ENCODE measurements at places on chromosomes 7 and 10.
A peak's percentile ranks its signal among the peaks of the same experiment; 100 is the strongest.

- no peak for DNase-seq
Observed at GRCh38 chr10:75598998-75599397, 167.6 kb downstream of the LRMDA start.

- DNase-seq: no peak
Observed at GRCh38 chr10:86190291-86190690, 176.3 kb downstream of the GRID1 start.

- DNase-seq: no peak
Observed at GRCh38 chr7:12815426-12815825, 128.0 kb downstream of the ARL4A start.

- DNase-seq: no peak
Observed at GRCh38 chr10:132845041-132845551, 59.1 kb upstream of the NKX6-2 start.

- no peak for DNase-seq
Observed at GRCh38 chr10:48657416-48657815, 27.3 kb upstream of the WDFY4 start.

DNA sequence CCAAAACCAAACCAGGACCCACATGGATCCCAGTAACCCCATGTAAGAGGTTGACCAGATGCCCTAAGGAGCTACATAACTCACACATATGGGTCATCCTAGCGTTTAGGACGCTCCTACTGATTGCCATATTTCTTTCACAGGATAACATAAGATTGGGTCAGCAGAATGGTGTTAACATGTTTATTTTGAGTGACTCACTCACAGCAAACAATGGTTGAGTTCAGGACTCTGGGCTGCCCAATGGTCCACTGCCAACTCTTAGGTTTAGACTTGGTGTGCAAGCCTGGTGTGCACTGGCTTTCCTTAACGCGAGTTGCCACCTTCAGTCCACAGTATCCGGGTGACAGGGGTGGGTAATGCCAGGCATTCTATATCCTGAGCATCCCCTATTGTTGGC lies 211.5 kb downstream of the GPAM start:
- no peak for DNase-seq

DNA sequence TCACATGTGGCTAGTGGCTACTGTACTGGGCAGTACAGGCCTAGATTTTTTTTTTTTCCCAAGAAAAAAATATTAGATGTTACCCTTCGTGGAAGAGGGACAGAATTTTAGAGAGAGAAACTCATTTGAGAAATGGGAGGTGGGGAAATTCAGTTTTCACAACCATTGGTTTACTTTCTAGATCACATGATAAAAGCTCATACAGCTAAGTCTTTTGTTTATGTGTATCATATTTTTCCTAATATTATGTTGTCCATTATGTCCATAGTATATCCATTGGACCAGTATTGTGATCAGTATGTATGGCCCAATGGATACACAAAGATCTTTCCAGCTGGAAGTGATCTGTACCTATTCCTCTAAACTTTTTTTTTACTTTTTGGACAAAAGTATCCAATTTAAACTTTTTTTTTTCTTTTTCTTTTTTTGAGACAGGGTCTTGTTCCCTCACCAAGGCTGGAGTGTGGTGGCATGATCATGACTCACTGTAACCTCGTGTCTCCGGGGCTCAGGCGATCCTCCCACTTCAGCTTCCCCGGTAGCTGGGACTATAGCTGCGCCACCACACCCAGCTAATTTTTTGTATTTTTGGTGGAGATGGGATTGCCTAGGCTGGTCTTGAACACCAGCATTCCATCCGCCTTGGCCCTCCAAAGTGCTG lies 4.1 kb downstream of the CALU start:
- no peak for DNase-seq

DNA sequence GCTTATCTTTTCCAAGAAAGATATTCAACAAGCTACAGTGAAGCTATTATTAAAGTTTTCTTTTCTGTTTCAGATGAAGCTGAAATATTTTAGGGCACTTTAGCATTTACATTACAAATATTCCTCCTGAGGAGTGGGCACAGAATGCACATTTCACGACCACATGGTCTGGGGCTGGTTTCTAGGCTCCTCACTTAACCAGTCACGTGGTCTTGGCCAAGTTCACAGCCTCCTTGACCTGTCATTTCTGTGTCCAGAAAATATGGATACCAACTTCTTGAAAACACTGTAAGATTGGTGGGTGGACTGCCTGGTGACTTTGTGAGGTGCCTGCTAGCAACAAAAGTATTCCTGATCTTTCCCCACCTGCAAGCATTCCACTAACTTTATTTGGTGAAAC lies 70.9 kb downstream of the FAM171A1 start:
- no peak for DNase-seq

GRCh38 chr10:129322933-129323820 lies 143.9 kb upstream of the MGMT start:
- no peak for DNase-seq

- DNase-seq: peak; percentile 78
Observed at GRCh38 chr10:86795353-86795752, 38.9 kb downstream of the BMPR1A start.

DNA sequence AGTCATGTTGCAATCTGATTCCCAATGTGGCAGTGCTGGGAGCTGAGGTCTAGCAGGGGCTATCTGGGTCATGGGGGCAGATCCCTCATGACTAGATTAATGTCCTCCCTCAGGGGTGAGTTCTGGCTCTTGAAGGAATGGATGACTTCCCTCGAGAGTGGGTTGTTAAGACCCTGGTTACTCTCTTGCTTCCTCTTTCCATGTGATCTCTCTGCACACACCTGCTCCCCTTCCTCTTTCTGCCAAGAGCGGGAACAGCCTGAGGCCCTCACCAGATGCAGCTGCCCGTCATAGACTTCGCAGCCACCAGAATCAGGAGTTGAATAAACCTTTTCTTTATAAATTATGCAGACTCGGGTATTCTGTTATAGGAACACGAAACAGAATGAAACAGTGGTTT lies 37.8 kb downstream of the SFMBT2 start:
- DNase-seq: no peak

GRCh38 chr10:74419491-74419951 lies 268.5 kb downstream of the ADK start:
- no peak for DNase-seq

DNA sequence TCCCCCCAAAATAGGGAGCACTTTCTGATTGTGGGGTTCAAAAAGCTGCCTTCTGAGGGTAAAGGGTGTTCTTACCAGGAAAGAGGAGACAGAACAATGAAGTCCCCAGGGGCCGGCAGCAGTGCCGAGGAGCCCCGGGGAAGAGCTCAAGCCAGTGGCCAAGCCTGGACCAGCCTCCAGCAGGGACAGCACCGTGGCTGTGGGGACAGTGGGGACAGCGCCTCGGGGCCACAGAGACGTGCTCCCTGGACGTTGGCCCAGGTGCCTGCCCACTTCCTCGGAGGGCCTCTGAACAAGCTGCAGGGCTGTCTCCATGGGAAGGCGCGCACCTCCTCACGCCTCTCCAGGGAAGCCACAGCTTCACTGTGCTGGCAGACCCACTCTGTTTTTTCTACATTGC lies 312.6 kb downstream of the PTPRN2 start:
- no peak for DNase-seq

DNA sequence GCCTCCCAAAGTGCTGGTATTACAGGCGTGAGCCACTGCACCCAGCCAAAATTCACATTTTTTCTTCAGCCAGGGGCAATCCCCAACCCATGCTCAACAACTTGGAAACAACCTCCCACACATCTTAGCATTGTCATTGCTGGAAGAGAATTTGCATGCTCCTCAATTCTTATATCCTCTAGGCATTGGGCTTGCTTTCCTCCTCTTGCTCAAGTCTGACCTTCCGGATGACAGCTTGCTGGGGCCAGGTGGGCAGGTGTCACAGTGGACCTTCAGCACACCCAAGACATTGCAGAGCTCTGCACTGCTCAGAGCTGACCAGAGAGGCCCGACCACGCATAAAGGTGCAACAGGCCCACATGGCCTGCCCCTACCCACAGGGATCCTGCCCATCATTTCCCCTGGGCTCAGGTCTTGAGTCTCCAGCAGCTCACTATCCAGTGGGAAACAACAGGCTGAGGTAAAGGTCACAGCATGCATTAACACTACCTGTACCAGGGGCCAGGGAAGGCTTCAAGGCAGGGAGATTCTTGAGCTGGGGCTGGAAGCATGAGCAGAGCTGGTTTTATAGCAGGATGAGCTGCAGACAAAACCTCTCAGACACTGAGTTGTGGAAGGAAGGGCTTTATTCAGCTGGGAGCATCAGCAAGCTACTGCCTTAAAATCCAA lies 6.8 kb upstream of the GPR15LG start:
- DNase-seq: no peak

GRCh38 chr10:33136781-33137180 lies 178.8 kb upstream of the ITGB1 start:
- no peak for DNase-seq

- DNase-seq: no peak
Observed at GRCh38 chr7:153444641-153445040, 607.6 kb upstream of the DPP6 start.

DNA sequence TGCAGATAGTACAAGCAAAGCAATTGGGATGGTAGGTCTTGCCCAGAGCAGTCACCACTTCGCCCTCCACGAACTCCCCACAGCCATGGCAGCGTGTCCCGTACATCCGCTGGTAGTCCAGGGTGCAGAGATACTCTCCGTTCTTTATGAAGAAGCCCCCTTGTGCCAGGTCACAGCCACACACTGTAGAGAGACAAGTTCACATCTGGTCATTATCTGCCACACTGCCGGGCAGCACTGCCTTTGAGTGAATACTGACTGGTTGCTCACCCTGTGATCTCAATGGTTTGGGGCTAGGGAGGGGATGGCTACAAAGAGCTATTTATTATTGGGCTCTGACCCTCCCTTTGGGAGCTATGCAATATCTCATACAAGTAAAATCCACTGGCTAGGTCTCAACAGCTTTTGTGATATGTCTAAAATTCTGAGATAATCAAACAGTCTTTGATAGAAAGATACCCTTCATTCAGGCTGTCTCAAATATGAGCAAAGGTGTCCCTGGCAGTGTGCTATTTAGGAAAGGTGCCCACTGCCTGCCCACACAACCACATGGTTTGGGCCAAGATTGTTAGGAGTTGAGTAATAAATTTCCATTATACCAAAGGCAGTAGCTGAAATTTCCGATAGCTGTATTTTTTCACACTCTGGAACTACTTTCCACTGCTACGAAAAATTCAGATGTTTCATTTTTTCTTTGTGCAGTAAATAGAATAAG lies 82.5 kb downstream of the ABLIM1 start:
- DNase-seq: no peak

- no peak for DNase-seq
Observed at GRCh38 chr10:120607016-120607709, 150.1 kb downstream of the PLPP4 start.

DNA sequence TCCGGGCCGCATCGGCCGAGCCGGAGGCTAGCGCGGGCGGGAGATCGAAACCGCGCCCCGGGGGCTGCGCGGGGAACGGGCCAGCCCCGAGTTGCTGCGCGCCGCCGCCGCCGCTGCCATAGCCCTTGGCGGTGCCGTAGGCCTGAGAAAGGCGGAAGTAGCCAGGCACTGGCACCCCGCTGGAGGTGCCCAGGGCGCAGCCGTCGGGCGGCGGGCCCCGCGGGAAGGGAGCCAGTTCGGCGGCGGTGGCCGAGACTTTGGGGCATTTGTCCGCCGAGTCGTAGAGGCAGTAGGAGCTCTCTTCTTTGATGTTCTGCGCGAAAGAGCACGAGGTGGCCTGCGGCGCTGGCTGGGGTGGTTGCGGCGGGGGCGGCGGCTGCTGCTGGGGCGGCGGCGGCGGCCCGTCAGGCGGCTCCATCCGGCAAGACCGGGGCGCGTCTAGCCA lies 587 bp downstream of the HOXA10 start:
- DNase-seq: peak; percentile 59

GRCh38 chr10:36345175-36345533 lies 703.1 kb upstream of the FZD8 start:
- DNase-seq: no peak

- DNase-seq: peak; percentile 34
Observed at GRCh38 chr10:74825371-74826141, 844 bp upstream of the KAT6B start.

DNA sequence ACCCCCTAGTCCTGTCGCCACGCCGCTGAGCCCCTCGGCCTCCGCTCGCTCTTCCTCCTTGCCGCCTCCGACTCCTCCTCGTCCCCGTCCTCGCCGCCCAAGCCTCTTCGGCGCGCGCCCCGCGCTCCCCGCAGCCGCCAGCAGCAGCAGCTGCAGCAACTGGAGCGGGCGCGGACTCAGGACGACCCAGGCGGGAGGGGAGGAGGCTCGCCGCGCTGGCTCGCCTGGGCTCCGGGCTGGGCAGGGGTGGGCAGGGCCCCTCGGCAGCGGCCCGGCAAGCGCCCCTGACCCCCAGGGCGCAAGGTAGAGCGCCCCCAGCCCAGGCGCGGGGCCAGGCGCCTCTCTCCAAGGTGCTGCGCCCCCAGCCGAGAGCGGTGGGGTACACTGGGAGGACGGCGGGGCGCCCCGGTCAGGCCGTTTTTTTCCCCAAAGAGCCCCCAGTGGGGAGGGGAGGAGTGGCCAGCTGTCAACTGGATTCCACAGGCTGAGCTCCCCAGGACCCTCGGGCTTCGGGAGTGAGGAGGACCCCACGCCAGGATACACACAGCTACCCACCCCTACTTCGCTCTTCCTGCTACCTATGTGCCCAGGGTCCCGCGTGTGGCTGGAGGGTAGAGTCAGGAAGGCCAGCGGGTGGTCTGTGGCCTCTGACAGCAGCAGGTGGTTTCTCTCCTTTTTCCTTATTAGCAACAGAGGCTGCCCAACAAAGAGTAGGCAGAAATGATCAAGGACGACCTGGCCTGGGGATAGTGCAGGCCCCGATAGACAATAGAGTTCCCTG lies 903 bp upstream of the KCNMA1 start:
- peak; percentile 48 for DNase-seq

GRCh38 chr10:56258991-56259390 lies 102.1 kb downstream of the ZWINT start:
- no peak for DNase-seq

DNA sequence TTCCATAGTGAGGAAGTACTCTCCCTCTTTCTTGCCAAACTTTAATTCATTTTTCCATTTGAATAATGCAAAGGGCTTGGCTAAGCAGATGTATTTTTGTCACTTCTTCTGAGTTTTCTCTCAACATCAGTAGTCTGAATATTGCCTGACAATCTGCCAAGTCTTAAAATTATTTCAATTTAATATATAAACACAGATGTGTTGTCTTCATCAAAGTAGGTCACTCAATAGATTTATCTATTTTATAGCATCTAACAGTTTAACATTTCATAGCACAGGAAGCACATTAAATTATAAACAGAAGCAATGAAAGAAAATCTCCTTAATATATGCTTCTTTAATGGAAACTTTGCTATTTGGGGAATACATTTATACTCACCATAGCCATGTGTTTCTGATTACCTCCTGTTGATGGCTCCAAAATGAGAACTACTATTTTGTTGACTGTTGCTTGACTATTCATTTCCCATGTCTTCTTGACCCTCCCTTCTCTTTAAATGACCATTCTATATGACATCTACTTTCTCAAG lies 4.5 kb downstream of the CPED1 start:
- no peak for DNase-seq

DNA sequence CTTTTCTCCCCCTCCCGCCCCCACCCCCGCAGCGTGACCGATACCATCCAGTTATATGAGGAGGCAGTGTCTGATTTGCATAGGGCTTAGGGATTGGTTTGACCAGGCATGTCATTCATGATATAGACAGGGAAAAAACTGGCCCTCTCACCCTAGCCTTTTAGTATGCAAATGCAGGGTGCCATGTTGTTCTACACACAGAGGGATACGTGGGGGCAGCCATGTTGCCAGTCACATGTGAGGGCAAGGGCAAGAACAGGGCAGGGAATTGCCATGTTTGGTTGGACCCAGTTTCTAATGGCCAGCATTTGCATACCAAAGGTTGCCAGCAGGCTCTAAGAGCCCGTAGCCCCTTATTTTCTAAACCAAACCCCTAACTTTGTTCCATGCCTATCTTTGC lies 552.1 kb downstream of the SORCS1 start:
- no peak for DNase-seq

GRCh38 chr10:31927884-31928548 lies 615 bp downstream of the ARHGAP12 start:
- DNase-seq: peak; percentile 78
